Cortex of kidney (tissue), 1 donor: ENCODE measurements at places on chromosomes 12 and 14.

DNA sequence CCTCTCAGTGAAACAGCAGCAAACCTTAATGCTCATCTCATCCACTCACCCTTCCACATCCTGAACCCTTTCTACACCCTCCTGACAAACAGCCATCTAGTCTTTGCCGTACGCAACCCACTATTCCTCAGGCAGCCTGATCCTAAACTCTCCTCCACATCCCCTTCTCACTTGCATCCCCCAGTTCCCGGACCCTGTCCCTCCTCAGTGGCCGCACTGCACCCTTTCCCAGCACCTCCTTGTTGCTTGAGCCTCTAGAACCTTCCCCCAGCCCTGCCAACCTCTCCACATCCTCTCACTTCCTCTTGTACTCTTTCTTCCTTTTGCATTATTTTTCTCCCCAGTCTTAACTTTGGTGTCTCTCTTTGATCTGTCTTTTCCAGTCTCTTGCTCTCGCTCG, 42.9 kb downstream of the IQSEC3 start:
- no peak for DNase-seq

DNA sequence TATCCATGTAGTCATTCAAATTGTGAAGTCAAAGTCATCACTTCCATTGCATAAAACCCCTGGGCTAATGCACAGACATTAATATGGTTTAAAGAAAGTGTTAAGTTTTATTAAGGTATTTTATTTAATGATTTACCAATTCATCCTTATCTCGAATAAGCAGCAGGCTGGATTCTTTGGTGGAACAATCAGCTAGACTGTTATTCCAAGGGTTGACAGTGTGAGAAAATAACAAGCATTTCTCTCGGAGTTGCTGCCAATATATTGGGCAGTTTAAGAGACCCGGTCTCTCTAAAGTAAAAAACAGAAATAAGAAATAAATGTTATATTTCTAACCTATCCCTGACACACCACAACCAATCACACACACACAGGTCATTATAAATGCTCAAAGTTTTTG, 9.4 kb downstream of the KLRB1 start:
- DNase-seq: no peak

GRCh38 chr12:122123051-122123760, 44.6 kb downstream of the MLXIP start:
- no peak for DNase-seq

DNA sequence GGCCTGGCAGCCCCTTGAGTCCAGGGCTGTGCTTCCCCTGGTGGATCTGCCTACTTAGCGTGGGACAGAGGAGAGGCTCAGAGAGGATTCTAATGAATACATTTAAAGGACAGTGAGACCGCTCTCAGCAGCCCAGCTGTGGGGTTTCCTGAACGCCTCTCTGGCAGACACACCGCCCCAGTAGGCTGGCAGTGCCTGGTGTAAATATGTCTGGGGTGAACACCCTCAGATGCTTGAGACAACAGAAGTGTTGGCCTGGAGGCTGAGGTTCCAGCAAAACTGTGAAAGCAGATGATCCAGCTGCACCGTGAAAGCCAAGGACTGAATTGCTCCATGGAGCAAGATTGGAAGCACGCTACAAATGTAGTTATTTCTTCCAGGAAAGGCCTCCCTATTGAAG, 55.1 kb downstream of the LRRC74A start:
- DNase-seq: no peak

DNA sequence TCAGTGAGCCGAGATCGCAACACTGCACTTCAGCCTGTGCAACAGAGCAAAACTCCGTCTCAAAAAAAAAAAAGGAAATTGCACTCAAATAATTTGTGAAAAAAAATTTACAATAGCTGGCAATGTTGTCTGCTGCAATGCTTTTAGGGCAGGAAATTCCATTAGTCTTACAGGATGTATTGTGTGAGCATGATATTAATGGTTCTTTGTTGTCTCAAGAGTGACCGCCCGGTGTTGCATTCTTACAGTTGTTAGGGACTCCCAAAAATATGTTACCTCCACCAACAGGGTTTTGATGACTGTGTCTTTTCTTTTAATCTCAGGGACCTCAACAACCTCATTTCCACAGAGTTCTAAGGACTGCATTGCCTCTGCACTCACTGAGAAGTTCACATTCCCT, 44.8 kb downstream of the PZP start:
- no peak for DNase-seq

DNA sequence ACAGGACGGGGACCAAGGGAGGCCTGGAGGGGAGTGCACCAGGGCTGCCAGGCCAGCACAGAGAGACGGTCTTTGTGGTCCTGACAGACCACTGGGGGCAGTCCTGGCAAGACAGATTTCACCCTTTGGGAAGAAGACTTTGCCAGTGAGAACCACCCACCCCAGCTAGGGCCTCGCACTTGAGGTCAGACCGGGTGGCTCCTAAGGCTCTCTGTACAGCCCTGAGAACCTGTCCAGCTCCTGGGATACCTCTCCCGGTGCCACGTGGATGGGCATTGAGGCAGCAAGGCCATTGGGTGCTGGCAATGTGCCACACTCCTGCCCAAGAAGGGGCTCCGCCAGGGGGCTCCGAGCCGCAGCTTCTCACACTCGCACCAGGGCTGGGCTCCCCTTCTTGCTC, 42.4 kb downstream of the DEGS2 start:
- no peak for DNase-seq

- no peak for DNase-seq
Observed at GRCh38 chr12:65450625-65451024, 172.1 kb downstream of the MSRB3 start.

- no peak for DNase-seq
Observed at GRCh38 chr14:61526405-61527312, 168.7 kb upstream of the HIF1A start.

GRCh38 chr14:22588526-22589095, 413 bp downstream of the DAD1 start:
- no peak for DNase-seq

- DNase-seq: no peak
Observed at GRCh38 chr12:106019144-106019543, 119.6 kb downstream of the NUAK1 start.

DNA sequence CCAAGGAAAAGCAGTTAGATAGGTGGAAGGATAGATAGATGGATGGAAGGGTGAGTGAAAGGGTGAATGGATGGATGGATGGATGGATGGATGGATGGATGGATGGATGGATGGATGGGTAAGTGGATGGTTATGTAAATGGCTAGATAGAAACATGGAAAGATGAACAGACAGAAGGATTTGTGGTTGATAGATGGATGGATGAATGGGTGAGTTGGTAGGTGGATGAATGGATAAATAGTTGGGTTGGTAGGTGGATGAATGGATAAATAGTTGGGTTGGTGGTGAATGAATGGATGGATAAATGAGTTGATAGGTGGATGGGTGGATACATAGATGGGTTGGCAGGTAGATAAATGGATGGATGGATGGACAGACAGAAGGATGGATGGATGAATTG, 30.3 kb upstream of the FAM222A start:
- no peak for DNase-seq

- no peak for DNase-seq
Observed at GRCh38 chr14:22047115-22047514, 373.5 kb upstream of the OR4E1 start.

DNA sequence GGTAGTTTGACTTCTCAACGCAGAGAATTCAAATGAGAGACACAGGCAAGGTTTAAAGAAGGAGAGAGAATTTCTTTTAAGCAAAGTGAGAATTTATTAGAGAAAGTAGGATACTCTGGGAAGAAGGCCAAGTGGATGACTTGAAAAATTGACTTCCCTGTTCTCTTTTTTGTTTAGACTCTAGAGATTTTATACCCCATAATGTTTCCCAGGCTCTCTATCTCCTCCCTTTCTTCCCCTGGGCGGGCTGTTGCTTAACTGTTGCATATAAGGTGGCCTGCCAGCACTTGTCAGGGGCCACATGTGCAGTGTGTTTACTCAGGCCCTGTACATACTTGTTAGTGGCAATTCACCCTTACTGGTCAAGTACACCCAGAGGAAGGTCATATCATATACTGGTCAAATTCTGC, 403.7 kb downstream of the SLC6A15 start:
- no peak for DNase-seq

GRCh38 chr14:63895510-63895909, 42.7 kb downstream of the SYNE2 start:
- DNase-seq: no peak

GRCh38 chr12:78580296-78580695, 284.3 kb upstream of the SYT1 start:
- no peak for DNase-seq

GRCh38 chr14:105865904-105866840, 339.8 kb downstream of the TMEM121 start:
- DNase-seq: no peak

- DNase-seq: no peak
Observed at GRCh38 chr14:64704743-64705380, 638 bp downstream of the PLEKHG3 start.

DNA sequence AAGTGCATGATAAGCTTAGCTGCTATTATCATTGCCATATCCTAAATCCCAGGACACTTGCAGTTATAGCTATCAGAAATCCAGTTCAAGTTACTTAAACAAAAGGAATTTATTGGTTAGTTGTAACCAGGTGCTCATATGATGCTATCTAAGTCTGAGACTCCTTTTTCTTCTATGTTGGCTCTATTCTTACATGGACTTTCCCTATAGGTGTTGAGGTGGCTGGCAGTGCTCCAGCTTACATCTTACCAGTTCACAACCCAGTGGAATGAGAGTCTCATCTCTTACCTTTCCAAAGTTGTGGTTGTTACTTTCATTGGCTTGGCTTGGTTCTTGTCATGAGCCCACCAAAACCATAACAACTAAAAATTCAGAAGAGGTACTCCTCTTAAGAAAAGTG, 94.6 kb downstream of the DACT1 start:
- DNase-seq: no peak

- DNase-seq: no peak
Observed at GRCh38 chr12:3185260-3185870, 108.2 kb downstream of the TSPAN9 start.

DNA sequence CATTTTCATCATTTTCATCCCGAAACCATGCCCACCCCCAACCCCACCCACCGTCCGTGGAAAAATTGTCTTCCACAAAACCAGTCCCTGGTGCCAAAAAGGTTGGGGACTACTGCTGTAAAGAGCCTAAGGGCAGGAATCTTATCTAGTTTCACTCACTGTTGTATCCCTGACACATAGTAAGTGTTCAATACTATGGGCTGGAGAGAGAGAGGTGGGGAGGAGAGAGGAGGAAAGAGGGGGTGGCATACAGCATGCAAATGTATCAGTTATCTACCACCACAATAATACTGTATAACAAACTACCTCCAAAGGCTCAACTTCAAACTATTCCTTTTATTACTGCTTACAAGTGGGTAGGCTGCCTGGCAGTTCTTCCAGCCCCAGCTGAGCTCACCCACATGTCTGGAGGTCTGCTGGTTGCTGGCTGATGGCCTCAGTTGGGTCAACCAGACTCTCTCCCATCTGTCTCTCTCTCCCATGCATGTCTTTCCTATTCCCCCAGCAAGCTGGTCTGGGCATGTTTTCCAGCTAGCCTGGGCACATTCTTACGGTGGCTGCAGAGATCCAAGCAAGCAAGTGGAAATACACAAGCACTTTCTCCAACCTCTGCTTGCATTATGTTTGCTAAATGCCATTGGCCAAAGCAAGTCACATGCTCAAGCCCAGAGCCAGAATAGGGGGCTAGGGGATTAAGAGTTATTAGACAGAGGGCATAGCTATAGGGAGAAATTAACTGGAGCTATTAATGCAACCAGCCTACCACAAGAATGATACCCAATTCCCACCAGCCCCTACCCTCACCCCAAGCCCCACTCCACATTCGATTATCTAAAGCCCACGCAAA, 31.6 kb upstream of the FICD start:
- DNase-seq: no peak

DNA sequence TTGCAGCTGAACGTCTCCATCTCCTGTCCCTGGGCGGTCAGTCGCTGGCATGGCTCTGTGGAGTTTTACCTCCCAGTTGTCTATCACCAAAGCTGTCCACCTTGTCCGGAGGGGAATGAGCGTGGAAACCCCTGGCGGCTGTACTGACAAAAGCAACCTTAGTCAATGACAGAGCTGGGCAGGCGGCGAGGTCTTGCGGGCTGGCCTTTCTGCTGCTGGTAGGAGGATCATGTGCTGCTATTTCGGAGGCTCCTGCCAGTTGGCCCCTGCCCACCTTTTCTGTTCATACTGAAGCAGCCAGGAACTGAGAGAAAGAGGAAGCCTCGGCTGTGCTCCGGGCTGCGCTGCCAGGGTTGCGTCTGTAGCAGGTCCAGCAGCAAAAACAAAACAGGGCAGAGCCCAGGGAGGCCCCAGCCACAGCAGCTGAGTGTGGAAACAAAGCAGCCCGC, 57.7 kb downstream of the HMGA2 start:
- no peak for DNase-seq

DNA sequence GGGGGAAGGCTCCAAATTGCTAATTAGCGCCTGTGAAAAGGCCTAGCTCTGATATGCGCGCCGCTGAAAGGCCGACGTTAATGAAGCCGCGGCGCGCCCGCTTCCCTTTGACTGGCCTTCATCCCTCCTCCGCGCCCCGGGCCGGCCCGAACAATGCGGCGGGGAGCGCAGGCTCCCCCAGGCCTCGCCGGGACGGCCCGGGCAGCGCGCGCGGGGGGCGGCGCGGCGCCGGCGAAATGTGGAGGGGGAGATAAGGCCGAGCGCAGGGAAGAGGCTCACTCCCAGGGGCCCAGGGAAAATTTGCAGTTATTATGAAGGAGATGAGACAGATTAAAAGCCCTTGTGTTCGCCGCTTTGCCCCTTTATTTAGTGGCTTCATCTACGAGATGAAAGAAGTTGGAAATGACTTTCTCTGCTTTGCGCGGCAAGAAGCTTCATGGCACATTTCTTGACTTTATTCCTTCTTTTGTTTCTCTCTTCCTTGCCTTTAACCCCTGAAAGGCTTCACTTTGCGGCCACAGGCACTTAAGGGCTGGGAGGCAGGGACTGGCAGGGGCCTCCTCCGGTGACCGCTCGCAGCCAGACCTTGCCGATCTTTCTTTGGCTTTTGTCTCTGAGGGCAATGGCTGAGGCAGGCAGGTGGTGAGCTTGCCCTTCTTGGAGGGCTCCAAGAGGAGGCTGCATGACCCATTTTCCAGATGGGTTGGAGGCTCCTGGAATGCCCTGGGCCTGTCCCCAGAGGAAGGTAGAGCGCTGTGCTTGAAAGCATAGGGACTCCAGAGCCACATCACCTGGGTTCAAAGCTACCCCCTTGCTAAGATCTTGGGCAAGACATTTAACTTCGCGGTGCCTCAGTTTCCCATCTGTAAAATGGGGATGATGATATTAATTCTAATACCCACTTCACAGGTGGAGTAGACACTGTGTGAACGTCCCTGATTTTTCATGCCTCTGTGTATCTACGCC, 12.7 kb upstream of the GPATCH2L start:
- DNase-seq: no peak

DNA sequence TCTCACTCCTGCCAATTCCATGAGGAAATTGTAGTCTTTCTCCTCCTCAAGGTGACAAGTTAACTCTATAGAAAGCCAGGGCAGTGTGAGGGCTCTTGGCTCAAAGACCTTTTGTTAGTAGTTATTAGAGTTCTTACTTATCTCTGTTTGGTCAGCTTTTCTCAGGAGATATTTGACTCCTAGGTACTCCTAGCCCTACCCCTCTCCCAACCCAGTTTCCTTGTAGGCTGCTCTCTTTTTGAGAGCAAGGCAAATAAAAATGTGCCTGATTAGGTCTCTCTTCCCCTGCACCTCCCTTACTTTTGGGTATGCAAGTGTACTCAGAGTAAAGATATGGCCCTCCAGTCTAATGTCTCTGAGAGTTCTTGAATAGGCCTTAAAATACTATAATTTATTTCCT, 23.8 kb downstream of the BTG1 start:
- DNase-seq: no peak

GRCh38 chr12:12486661-12487240, 75.9 kb downstream of the DUSP16 start:
- DNase-seq: no peak
